ENCODE measurements at places on chromosomes 2 and 18. TPM values are rescaled to one million over a fixed set of nuclear protein-coding genes. Genes with fewer than 3 reads are reported as not detected.

The ATG16L1 gene
- 29.3 TPM for total RNA-seq

The TBR1 gene
- total RNA-seq: not detected

The FMNL2 gene
- 24.8 TPM for total RNA-seq

The VSNL1 gene
- not detected for total RNA-seq

The FSHR gene
- not detected for total RNA-seq

Data from sigmoid colon (tissue), 7 donors.